ENCODE measurements at places on chromosomes 2 and 18.

DNA sequence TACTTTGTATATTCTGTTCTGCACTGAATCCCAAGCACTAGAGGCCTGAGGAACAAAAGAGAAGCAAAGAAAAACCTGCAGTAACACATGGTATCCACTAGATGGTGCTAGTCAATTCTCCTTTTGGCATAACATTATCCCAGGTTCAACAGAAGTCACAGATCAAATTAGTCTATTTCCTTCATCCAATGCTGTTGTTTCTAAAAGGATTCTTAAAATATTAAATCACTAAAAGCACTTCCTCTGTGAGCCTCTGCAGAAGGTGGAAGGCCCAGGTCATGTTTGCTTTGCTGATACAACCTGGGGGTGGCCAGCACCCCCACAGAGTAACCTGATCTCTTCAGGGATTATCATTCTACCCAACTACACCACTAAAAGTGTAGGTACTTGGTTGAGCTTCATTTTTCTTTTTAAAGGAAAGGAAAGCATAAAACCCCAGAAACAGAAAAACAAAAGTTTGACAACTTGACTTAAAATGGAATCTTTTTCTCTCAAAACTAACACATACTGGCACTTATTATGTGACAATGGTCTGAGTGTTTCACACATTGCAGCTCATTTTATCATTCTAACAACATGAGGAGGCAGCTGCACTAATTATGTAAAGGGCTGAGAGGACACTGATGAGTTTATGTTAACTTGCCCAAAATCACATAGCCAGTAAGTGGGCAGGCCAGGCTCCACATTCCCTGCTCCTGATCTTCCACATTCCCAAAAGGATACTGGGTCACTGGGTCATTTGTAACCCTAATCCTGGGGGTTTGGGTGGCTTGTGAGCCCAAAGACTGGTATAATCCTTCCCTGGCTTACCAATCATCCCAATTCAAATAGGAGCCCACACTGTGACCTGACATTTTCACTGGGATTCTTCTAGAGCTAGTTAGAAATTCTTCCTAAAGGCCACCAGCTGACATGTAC, 66.8 kb upstream of the DNER start:
- no peak for DNase-seq

GRCh38 chr2:235727891-235728799, 234.3 kb downstream of the AGAP1 start:
- DNase-seq, result no peak

GRCh38 chr18:12895626-12896025, 11.6 kb upstream of the PTPN2 start:
- no peak for DNase-seq

DNA sequence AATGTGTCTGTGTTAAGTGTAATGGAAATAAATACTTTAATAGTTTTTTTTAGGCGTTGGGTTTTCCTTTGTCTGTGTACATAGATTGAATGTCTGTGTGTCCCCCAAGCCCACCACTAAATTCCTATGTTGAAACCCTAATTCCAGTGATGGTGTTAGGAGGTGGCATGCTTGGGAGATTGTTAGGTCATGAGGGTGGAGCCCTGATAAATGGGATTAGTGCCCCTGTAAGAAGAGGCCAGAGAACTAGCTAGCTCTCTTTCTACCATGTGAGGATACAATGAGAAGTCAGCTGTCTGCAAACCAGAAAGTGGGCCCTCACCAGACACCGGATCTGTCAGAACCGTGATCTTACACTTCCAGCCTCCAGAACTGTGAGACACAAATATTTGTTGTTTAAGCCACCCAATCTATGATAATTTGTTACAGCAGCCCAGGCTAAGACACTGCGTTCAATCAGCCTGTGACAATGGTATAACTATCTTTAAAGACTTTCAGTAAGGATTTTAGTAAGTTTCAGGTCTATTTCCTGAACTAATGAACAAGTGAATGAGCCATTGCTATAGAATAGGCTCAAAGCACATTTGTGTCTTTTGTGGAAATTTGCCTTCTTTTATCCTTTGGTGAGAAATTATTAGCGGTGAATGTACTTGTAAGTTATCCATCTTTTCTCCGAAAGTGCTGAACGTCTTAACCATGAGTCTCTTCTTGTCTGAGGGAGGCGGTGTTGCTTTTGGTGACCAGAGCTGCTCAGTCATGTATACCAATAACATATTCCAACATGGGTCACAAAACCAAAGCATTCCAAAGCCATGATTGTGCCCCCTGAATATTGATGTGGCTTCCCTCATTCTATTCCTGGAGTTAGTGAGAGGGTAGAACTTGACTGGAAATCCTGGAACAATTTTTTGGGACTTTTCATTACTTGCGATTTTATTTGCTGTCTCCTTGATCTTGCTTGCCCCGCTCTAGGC, 29.6 kb upstream of the IL1R1 start:
- DNase-seq, result no peak

DNA sequence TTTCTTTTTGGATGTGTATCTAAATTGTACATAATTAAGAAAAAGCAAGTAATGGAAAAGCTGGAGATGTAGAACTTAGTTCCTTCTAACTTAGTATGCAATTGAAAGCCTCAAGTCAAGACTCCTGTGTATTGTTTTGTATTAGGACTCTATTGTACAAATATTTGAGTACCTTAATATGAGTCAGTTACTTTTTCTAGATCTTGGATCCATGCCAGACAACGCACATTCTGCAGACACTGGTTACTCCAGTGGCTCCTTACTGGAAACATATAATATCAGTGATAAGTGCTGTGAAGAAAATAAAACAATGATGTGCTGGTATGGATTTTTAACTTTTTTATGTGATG, 1.5 kb downstream of the SLC39A10 start:
- DNase-seq, result no peak

DNA sequence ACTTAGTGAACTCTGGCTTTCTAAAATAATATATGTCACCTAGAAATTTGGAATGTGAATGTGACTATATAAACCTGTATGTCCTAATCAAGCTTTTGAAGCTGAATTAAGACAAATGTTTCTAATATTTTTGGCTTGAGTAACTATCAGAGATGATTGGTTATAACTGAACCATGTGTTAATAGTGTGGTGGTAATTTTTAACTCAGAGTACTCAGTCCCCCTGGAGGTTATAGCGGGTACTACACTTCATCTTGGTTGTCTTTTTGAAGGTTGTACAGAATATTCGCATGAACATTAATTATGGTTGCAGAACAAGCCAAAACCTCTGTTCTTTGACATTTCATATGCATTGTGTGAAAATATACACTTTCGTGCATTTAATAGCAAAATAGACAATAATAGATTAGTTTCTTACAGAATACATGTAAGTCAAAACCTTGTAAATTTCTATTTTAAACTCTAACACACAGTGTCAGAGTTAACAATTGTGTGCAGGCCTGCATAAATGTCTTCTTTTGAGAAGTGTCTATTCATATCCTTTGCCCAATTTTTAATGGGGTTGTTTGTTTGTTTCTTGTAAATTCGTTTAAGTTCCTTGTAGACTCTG, 86.0 kb downstream of the OSBPL6 start:
- DNase-seq, result no peak

GRCh38 chr18:23803755-23804154, 114.5 kb downstream of the LAMA3 start:
- no peak for DNase-seq

- no peak for DNase-seq
Measured at GRCh38 chr2:26904839-26905238, 56.9 kb downstream of the DPYSL5 start.
